ENCODE measurements at places on chromosomes 1 and 21.

- DNase-seq, result no peak
Measured at GRCh38 chr1:225146478-225146877, 217.0 kb downstream of the DNAH14 start.

GRCh38 chr1:180489976-180490375 lies 12.4 kb downstream of the ACBD6 start:
- no peak for DNase-seq

GRCh38 chr1:35894183-35894582 lies 11.2 kb downstream of the AGO1 start:
- DNase-seq, result no peak

DNA sequence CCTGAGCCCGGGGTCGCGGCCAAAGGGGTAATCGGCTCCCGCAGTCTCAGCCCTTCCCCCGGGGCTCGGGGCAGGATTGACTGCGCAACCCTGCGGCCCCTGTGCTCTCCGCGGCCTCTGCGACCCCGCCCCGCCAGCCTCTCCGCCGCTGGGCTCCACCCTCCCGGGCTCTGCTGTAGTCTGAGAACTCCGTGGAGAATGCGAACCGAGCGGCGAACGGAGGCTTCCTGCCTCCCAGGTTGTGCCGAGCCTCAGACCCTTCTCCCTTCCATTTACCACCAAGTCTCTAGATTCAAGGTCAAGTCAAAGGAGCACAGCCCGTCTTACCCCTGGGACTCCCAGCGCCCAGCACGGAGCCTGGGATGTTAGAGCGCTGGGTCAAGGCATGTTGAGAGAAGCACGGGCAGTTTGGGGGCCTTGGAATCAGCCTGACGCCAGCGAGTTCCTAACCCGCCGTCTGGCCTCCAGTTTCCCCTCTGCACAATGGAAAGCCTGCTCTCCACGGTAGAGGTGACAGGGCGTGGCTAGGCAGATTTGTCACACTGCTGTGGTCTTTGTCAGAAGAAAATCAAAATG lies 3.0 kb downstream of the ATP2B4 start:
- peak; percentile 55 for DNase-seq

- no peak for DNase-seq
Measured at GRCh38 chr1:236143104-236143948, 987 bp downstream of the GPR137B start.

GRCh38 chr1:203534526-203534925 lies 40.6 kb downstream of the OPTC start:
- no peak for DNase-seq
